IPS DF 19.7 (cell line): ENCODE measurements at places on chromosomes 1 and 21.

DNA sequence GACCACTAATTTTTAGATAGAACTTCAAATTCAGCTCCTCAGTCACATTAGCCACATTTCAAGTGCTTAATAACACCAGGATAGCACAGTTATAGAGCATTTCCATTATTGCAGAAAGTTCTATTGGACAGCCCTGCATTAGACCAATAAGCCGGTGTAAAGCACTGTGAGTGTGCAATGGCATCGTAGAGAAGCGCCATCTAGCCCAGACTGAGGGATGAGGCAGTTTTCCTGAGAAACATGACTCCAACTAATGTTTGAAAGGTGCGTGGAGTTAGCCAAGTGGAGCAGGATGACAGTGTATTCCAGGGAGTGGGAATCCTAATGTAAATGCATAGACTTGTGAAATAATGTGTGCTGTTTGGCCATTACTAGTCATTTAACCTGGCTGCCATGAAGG lies 7.7 kb downstream of the RPE65 start:
- no peak for DNase-seq

- no peak for DNase-seq
These were observed 113.2 kb downstream of the GLUL start for GRCh38 chr1:182278144-182279054.

DNA sequence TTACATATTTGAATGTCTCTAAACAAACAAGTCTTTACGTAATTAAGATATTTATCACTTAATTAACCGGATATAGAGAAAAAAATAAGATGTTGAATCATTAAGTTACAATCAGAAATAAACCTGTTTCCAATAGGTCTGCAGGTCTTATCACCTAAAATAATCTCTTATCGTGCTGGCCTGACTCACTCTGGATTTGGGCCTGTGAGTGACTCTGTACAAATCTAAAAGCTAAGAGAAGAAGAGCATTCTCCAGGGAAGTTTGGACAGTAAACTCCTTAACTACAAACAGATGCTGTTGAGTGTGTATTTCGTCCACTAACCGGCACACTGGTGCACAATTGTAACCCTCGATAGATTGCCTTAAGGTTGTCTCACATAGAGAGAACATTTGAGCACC lies 25.3 kb downstream of the CEP104 start:
- DNase-seq: no peak

- DNase-seq: no peak
These were observed 2.1 kb downstream of the SLC22A15 start for GRCh38 chr1:115978292-115978941.

DNA sequence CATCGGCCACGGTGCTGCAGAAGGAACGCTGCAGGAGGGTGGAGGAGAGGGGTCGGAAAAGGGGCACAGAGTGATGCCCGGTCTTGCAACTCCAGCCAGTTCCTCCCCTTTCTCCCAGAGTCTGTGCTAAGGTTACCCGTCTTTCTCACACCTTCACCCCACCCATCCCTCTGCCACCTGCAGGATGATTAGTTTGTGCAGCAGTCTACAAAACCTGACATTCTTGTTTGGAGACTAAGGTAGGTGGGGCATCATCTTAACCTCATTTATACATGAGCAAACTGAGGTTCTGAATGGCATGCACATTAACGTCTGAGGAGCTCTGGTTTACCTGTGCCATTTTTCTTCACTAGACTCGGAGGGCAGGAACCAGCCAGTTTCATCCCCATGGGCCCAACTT lies 232.3 kb downstream of the GRIK3 start:
- no peak for DNase-seq

GRCh38 chr1:208536212-208536611 lies 292.0 kb upstream of the PLXNA2 start:
- no peak for DNase-seq

GRCh38 chr21:42093991-42094421 lies 22.9 kb downstream of the UMODL1 start:
- no peak for DNase-seq

DNA sequence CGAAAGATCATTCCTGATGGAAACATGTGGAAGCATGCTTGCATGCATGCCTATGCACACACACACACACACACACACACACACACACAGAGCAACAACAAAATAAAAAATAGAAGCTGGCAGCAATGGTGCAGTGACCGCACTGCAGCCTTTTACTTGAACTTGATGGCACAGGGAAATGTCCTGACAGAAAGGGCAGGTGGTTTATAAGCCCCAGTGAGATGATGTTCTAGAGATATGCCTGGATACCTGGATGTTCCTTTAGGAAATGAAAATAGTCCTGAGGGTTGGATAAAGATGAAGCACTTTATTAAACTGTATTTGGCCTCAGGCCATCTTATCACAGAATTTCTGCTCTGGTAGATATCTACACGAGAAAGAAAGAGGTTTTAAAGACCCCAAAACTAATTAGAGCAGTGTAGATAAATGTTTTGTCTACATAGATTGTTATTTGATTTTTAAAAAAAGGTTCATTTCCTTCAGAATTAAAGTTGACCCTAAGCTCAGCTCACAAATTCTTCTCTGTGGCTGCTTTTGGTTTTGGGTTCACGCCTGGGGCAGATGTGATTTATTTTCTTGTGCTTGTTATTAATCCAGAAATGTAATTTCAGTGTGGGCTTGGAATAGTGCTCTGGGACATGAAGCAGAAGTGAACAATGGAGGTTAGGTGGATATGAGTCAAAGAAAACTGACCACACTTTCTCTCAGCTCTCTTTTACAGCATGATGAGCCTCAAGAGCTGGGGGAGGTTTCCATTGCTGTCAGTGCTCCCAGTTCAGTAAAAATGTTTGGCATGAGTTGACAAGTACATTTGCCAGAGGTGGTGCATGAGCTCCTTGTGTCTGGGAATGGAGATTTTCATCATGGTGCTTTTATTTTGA lies 22.9 kb downstream of the ADAM30 start:
- DNase-seq: no peak

DNA sequence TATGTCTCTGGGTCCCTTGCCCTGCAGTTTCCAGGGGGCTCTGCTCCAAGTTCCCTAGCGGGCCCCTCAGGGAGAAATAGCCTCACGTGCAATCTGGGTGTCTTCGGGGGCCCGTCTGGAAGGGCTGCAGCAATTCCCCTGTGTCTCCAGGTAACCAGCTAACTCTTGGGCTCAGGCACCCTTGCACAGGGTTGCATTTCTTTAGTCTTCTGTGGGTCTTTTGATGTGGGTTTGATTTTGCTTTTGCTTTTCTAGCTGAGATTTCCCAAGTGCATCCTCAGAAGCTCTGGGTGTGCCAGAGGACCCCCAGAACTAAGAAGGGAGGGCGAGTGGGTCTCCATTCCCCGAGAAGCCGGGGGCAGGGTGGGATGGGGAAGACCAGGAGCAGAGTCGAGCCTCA lies 75.7 kb downstream of the SPSB1 start:
- no peak for DNase-seq

DNA sequence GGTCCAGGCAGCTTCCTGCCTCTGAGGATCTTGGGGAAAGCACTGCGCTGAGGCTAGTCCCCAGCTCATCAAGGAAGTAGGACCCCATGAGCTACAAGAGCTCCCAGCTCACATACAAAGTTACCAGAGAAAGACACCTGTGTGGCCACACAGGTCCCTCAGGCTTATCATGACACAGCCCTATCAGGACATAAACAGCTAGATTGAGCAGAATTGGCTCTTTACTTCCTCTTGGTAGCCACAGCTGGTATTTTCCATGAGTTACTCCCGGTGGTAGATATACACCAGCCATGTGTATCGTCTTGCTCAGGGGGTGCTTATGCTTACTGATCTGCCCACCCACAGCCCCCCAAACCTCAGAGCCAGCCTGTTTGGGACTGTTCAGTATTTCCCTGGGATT lies 1.2 kb downstream of the LENEP start:
- DNase-seq: no peak

GRCh38 chr1:75394386-75395139 lies 216.4 kb downstream of the SLC44A5 start:
- no peak for DNase-seq

DNA sequence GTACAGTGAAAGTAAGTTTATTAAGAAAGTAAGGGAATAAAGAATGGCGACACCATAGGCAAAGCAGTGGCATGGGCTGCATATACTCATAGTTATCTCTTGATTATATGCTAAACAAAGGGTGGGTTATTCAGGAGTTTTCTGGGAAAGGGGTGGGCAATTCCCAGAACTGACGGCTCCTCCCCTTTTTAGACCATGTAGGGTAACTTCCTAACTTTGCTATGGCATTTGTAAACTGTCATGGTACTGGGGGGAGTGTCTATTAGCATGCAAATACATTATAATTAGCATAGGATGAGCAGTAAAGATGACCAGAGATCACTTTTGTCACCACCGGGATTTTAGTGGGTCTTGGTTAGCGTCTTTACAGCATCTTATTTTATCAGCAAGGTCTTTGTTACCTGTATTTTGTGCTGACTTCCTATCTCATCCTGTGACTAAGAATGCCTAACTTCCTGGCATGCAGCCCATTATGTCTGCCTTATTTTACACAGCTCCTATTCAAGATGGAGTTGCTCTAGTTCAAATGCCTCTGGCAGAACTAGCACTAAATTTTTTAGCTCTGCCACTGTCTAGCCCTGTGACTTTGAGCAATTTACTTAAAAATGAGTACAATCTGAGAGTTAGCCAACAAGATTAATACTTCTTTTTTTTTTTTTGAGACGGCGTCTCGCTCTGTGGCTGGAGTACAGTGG lies 110.3 kb upstream of the PALMD start:
- DNase-seq: no peak

- DNase-seq: peak; percentile 30
These were observed at the start of gene PLA2G4A for GRCh38 chr1:186828611-186829454. TSS of gene PLA2G4A (plus strand) at chr1:186828949. CDS start at chr1:186854355, 25,406 bp downstream.

GRCh38 chr1:68116643-68117235 lies 66.3 kb upstream of the DIRAS3 start:
- DNase-seq: no peak

DNA sequence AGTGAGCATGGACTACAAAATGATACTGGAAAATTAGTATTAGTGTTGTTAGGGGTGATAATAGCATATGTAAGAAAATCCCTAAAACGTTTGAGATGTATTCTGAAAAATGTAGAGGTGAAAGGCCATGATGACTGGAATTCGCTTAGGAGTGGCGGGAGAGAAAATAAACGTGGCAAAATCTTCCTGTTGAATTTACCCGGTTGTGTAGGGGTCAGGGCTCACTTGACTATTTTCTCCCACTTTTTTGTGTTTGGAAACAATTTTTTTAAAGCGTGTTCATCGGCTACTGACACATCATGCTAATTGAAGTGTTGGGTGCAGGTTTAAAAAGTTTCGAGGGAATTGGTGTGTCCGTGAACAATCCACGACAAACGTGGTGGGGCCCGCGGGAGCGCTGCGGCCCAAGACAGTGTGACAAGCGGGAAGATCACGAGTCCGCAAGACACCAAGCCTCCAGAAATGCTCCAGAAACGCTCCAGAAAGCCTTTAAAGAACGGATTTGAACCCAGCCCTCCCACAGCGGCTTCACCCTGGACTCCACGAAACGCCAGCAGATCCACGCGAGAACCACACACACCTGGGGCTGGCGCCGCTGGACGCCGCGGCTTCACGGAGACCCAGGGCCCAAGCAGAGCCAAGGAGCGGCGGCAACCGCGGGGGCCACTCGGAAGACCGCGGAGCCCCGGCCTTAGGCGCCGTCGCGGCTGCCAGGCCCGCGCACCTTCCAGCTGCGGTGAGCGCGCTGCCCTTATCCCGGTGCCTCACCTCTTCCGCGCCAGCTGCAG lies 573 bp downstream of the PSMG1 start:
- no peak for DNase-seq

GRCh38 chr1:207045453-207045852 lies 5.6 kb downstream of the YOD1 start:
- no peak for DNase-seq

- DNase-seq: no peak
These were observed 9.4 kb downstream of the USP48 start for GRCh38 chr1:21773585-21773984.

DNA sequence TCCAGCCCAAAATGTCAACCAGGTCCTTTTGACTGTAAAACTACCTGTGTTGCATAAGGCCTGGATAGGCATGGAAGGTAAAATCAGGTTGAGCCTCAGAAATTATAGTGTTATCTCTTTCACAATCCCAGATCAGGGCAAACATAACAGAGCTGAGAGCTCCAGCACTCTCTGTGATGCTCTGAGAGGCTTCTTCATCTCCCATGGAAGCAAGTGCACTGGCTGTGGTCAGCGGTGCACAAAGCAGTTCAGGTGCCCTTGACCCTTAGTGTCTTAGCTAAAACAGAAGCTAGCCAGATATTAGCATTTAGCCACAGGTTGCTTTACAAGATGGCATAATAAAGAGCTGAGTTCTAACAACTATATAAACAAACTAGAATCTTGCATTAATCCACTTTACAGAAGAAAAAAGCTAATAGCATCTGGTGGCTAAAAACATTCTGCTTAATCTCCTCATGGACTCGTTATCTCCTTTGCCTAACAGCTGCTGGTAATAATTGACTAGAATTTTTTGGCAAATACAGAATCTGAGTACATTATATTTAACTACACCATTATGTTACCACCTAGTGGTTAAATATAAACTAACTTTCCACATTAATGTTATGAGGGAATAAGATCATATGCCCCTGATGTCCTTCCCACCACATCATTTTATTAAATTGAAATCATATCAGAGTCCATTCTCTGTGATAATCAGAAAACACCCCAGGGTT lies 25.6 kb upstream of the POGK start:
- DNase-seq: no peak

DNA sequence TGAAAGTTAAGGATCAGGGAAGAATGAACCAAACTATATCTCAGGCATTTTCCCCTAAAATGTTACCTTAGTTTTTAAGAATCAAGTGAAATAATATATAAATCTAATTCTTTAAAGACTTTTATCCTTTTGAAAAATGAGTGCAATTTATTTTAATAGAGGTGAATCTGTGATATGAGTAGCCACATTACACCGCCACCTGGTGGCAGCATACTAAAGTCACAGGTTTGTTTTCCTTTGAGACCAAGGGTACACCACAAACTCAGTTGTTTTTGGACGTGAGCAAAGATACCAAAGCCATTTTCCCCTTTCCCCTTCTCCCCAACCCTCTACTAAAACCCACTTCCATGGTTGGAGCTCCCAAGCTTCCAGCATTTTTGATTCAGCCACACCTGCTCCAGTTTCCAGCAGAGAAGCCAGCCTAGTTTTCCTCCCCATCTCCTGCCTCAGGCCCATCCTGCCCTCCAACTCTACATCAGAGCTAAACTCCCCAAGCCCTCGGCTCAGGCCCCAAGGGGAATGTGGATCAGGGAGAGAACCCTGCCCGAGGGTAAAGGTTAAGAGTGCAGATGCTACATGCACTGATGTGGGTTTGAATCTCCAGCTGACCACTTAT lies 22.9 kb upstream of the LDLRAP1 start:
- DNase-seq: no peak

GRCh38 chr21:31895077-31895835 lies 22.4 kb downstream of the HUNK start:
- DNase-seq: no peak

- DNase-seq: no peak
These were observed 49.4 kb downstream of the ILDR2 start for GRCh38 chr1:166925810-166926478.

- DNase-seq: no peak
These were observed 8.6 kb downstream of the NR5A2 start for GRCh38 chr1:200035956-200036618.

- DNase-seq: no peak
These were observed 21.0 kb downstream of the S100A10 start for GRCh38 chr1:151972542-151973248.

- no peak for DNase-seq
These were observed 62.9 kb upstream of the TMPRSS2 start for GRCh38 chr21:41570791-41571355.
